Dermis microvascular lymphatic vessel endothelial cell (primary cell): ENCODE measurements at places on chromosomes 5 and 9.
A peak's percentile ranks its signal among the peaks of the same experiment; 100 is the strongest.

DNA sequence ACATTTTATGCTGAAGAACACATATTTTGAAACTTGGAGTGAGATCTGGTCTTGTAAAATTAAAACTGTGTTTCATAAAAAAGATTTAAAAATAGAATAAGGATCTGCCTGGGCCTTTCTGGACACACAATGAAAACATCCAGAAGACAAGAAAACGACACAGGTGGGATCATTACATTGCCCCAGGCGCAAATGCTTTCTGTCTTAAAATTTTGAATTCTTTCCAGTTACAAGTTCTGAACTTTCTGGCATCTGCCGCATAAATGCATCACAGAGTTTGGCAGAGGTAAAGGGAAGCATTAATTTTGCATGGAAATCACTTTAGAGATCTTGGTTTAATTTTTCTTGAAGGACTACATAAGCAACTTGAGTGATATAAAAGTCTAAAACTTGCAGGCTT is 219.6 kb downstream of the WDR70 start:
- DNase-seq: no peak

- no peak for DNase-seq
Measured at GRCh38 chr9:132042324-132042723, 37.3 kb downstream of the MED27 start.

GRCh38 chr5:5266297-5266696 is 126.2 kb downstream of the ADAMTS16 start:
- DNase-seq: no peak

GRCh38 chr5:172463031-172463430 is 8.7 kb upstream of the SH3PXD2B start:
- DNase-seq: no peak

- DNase-seq: no peak
Measured at GRCh38 chr5:116970318-116970717, 395.7 kb upstream of the SEMA6A start.

- peak; percentile 11 for DNase-seq
Measured at GRCh38 chr5:100430268-100431195, 104.6 kb upstream of the FAM174A start.

DNA sequence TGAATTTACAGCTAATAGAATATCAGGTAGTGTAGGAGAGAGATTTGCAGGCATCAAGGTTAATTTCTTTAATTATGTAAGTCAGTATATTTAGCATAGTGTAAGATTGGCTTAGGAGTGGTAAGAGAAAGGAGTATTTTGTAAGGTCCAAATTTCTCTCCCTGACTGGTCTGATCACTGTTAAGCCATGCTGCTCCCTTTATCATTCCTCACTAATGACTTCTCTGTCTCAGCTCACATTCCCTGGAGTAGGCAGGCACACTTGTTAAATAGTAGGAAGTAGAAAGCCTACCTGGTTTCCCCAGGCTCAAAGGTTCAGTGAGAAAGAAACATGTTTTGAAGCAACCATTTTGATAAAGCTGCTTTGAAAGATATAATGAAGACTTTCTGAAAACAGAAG is 90.7 kb downstream of the SMIM15 start:
- DNase-seq: no peak

GRCh38 chr9:117704024-117704575 is at the start of gene TLR4:
TSS of gene TLR4 (plus strand) at chr9:117704403. CDS start at chr9:117704473, 70 bp downstream.
- peak; percentile 99 for DNase-seq
